ENCODE measurements at places on chromosomes 6 and 20.

- DNase-seq = no peak
Observed at GRCh38 chr6:33857093-33857931, 53.5 kb upstream of the MLN start.

DNA sequence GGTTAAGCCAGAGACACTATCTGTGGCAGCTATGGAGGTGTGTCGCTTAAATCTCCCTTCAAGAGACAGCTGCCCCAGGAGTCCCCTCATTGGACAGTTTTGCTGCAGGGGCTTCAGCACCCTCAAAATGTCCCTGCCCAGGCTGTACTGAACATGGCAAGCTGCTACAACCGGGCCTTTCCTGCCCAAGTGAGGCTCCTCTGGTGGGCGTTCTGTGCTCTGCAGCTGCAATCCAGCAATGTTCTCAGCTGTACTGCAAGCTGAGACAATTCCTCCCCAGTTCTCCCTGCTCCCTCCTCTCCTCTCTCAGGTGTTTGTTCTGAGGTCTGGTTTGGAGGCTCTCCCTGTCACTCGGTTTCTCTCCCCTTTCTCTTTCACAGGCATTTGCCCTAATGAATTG is 190.8 kb upstream of the LAMP5 start:
- DNase-seq = no peak

DNA sequence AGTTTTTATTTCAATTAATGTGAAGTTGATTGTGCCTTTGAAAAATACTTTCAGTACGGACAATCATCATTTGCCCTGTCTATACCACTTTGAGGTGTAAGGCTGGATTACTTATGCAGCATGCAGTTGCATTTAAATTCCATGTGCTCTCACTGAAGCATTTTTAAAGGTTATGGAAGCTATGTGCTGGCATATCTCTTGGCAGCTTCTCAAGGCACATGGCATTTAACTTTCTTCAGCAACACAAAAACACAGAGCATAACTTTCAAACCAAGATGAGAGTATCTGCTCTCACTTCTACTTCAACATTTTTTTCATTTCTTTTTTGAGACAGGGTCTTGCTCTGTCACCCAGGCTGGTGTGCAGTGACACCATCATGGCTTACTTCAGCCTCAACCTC is 360.6 kb upstream of the RUNX2 start:
- no peak for DNase-seq

GRCh38 chr6:54248994-54249393 is 59.2 kb upstream of the TINAG start:
- no peak for DNase-seq

GRCh38 chr20:62824476-62825332 is 7.9 kb downstream of the COL9A3 start:
- DNase-seq = no peak

- no peak for DNase-seq
Observed at GRCh38 chr6:75114806-75115205, 91.0 kb downstream of the COL12A1 start.

DNA sequence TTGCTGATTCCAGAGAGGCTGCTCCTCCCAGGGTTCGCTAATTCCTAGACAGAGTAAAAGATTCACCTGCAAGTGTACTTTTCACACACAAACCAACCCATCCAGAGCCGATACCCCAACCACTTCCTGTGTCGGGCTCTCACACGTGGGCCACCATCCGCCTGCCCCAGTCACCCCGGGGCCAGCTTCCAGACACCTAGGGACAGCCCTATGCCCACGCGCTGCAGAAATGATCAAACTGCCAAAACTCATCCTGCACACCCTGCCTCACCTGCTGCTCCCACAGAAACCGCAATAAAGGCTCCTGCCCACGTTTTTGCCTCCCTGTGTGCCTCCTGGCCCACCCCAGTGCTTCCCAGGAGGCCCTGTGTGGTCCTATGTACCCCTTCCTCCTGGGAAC is 59.5 kb downstream of the PSMG4 start:
- DNase-seq = no peak

GRCh38 chr6:80962382-80962781 is 790.1 kb downstream of the TENT5A start:
- DNase-seq = no peak

GRCh38 chr20:8082989-8083388 is 49.1 kb upstream of the PLCB1 start:
- DNase-seq = no peak

DNA sequence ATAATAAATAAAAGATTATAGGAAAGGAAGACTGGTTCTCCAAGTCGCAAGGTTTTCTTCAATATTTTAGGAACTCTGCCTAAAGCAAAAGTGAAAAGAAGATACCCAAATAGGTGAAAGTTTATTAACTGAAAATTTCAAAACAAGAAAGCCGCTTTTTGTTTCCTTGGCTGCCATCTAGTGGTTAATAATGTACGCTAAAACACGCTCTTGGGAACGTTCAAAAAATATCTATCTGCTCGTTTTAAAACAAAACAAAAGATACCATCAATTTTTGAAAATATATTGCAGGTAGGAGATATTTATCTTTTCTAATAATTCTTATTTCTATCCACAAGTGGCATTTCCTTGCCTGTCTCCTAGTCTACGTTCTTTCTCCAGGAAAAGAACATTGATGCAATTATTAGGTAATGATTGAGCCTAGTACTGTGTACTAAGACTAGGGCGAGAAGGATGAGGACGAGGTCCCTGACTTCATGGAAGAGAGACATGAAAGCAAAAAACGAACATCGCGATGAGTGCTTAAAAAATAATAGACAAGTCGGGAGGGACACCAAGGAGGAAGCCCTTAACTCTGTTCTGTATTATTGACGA is 97.2 kb downstream of the SPTLC3 start:
- DNase-seq = no peak
